Prostate gland (tissue), 2 donors: ENCODE measurements at places on chromosomes 12 and 14. TPM values are rescaled to one million over a fixed set of nuclear protein-coding genes. Genes with fewer than 3 reads are reported as not detected.

DNA sequence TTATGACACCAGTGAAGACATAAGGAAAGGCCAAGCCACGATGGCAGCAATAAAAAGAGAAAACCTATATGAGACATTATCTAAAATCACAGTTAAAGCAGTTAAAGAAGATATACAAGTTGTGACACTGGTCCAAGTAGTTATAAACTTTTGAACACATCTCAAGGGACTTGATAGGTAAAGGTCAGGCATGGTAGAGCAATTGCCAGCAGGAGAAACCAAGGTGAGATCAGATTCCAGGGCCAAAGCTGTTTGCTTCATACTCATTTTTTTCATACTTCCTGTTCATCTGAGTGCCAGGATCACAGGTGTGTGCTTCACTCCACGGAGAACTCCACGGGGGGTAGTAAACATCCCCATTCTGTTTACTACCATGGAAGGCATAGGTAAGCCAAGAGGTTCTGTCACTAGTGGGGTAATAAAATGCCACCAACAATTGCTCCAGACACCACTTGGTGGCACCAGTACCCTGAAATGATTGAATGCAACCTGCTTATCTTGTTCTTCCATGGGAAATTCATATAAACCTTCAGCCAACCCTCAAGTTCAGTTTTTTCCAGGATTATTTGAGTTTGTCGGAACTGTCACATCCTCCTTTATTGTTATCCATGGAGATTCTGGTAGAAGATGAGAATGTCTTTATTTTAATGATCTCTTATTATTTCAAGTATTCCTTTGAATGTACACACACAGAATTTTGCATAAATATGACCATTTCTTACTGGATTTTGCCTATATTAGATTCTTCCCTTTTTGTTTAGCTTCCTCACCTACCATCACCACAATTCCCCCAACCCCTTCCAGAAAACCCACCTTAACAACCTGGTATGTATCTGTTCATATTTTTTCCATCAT is 59.2 kb upstream of the TSPAN8 start:
- no peaks in the 10 kb centered on the region for H3K27me3 ChIP-seq
- no peak overlapping the region for H3K4me3 ChIP-seq
- H3K36me3 ChIP-seq: no peaks in the 10 kb centered on the region

SERPINA3 gene
- total RNA-seq: 505 TPM

SDR9C7 gene
- total RNA-seq: not detected

GRCh38 chr12:54716261-54716660 is 68.1 kb upstream of the DCD start:
- DNase-seq: no peak
- H3K27me3 ChIP-seq: no peaks in the 10 kb centered on the region
- no peak overlapping the region for H3K27ac ChIP-seq
- H3K4me1 ChIP-seq: no peaks in the 10 kb centered on the region

GRCh38 chr12:53756300-53757100 is 4.7 kb upstream of the CISTR start:
- no peak overlapping the region for H3K27ac ChIP-seq
- peaks cover 8% of the 10 kb centered on the region for H3K4me1 ChIP-seq
- no peak for DNase-seq
